ENCODE measurements at places on chromosomes 16 and 17. TPM values are rescaled to one million over a fixed set of nuclear protein-coding genes. Genes with fewer than 3 reads are reported as not detected.

- DNase-seq = peak; percentile 62
Observed at GRCh38 chr16:50266337-50267091, at the start of gene ADCY7. Gene ADCY7 (plus strand): TSS chr16:50266551. CDS start chr16:50288180, 21,629 bp downstream.

- DNase-seq = no peak
Observed at GRCh38 chr17:57694051-57694450, 51.0 kb downstream of the CCDC182 start.

DNA sequence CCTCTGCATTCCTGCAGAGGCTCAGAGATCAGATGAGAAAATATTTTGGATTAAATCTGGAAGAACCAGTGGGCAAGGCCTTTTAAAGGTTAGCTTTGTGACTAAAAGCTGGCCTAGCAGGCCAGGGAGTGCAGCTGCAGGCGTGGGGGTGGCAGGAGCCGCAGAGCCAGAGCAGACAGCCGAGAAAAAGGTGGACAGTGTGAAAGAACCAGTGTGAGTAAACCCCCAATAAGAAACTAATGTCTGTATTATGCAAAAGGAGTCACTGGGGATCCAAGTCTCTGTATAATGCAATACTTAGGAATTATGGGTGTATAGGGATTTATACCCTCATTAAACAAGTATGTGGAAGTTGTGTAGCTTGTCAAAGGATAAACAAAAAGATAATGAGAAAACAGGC lies 21.4 kb upstream of the SPACA3 start:
- no peak for DNase-seq

DNA sequence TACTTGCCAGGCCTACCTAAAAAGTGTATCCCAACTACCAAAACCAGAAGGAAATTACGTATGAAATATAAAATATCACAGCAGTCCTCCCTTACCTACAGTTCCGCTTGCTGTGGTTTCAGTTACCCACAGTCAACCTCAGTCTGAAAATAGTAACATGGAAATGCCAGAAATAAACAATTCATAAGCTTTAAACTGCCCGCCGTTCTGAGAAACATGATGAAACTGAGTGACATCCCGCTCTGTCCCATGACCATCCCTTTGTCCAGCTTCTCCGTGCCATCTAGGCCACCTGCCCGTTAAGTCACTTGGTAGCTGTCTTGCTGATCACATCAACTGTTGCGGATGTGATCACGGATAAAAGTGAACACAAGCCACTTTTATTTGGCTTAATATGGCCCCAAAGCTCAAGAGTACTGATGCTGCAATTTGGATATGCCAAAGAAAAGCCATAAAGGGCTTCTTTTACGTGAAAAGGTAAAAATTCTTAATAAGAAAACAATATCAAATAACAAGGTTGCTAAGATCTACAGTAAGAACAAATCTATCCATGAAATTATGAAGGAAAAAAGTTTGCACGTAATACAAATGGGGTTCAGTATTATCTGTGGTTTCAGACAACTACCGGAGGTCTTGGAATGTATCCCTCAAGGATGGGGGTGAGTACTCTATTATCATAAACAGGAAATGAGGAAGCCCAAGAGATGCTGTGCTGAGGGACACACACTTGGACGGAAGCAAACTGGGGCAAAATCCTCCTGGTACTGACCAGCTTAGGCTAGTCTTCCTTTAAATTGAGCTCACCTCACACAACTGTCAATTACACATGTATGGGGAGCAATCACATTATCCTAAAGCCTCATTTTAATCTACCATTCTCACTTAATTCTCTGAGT lies 8.2 kb downstream of the USP22 start:
- no peak for DNase-seq

DNA sequence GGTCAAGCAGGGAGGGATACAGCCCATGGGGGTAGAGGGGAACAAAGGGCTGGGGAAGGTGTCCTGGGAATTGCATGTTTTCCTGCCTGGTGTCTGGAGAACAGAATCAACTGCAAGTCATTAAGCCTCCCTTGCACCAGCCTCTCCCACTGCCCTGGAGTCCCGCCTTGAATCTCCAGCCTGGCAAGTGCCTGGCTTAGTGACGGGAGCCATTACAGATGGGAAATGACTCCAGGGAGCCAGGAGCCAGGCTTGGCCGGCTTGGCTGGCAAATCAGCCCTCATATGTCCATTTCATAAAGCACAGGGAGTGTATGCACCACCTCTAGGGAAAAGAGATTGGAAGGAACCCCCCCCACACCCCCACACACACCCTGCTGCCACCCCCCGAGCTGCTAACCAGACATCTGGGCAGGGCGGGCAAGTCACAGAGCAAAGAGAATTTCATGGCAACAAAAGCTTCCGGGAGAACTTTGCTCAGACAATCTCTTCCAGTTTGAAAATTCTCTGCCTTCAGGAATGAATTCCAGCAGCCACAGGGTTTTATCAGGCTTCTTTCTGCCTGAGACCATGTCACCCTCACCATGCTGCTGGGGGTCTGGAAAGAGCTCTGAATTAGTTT lies 127.7 kb downstream of the NTN1 start:
- DNase-seq = no peak

- DNase-seq = peak; percentile 71
Observed at GRCh38 chr17:34110315-34110714, 144.8 kb upstream of the CCL2 start.

- DNase-seq = no peak
Observed at GRCh38 chr16:70772493-70772892, 28.5 kb downstream of the VAC14 start.

- peak; percentile 80 for DNase-seq
Observed at GRCh38 chr16:1772908-1773702, at the start of gene MRPS34. Gene MRPS34 (minus strand): TSS chr16:1773134. CDS start chr16:1773119, 15 bp downstream.

- DNase-seq = no peak
Observed at GRCh38 chr17:40168262-40168832, 8.9 kb upstream of the RAPGEFL1 start.

GRCh38 chr16:53094013-53094630 lies 39.3 kb downstream of the CHD9 start:
- DNase-seq = peak; percentile 82

HASPIN gene
- 1.4 TPM for total RNA-seq

XAF1 gene
- 18.3 TPM for total RNA-seq

Measured in adrenal gland (tissue), 19 donors.